ENCODE measurements at places on chromosomes 16 and 17. TPM values are rescaled to one million over a fixed set of nuclear protein-coding genes. Genes with fewer than 3 reads are reported as not detected.

MAP2K6 gene
- 23.4 TPM for polyA plus RNA-seq

GRB7 gene
- 23.9 TPM for polyA plus RNA-seq

CYGB gene
- polyA plus RNA-seq = 30.4 TPM

KDM8 gene
- polyA plus RNA-seq = 8.1 TPM

PRAC2 gene
- not detected for polyA plus RNA-seq

GPRC5C gene
- polyA plus RNA-seq = 41.3 TPM

CEMP1 gene
- polyA plus RNA-seq = 2.1 TPM

NGFR gene
- 22.2 TPM for polyA plus RNA-seq

TVP23A gene
- polyA plus RNA-seq = 6.3 TPM

FBXO39 gene
- polyA plus RNA-seq = 0.87 TPM

FBRS gene
- 65.3 TPM for polyA plus RNA-seq

KRT24 gene
- not detected for polyA plus RNA-seq

MT1A gene
- not detected for polyA plus RNA-seq

NPW gene
- 7.9 TPM for polyA plus RNA-seq

TNFRSF17 gene
- 0.30 TPM for polyA plus RNA-seq

NHLRC4 gene
- 4.9 TPM for polyA plus RNA-seq

EPN3 gene
- polyA plus RNA-seq = 7.4 TPM

SLC5A2 gene
- polyA plus RNA-seq = 8.6 TPM

CD300E gene
- 0.37 TPM for polyA plus RNA-seq

MT4 gene
- not detected for polyA plus RNA-seq

KRT16 gene
- not detected for polyA plus RNA-seq

C16orf89 gene
- 146 TPM for polyA plus RNA-seq

APOH gene
- polyA plus RNA-seq = 1.6 TPM

GDPD3 gene
- polyA plus RNA-seq = 12.4 TPM

SLC5A10 gene
- 0.59 TPM for polyA plus RNA-seq

ABCA6 gene
- polyA plus RNA-seq = 64.4 TPM

ZSCAN10 gene
- not detected for polyA plus RNA-seq

KIFC3 gene
- polyA plus RNA-seq = 56.6 TPM

SLFN11 gene
- polyA plus RNA-seq = 21.2 TPM

ZNF385C gene
- 3.0 TPM for polyA plus RNA-seq

GABARAP gene
- polyA plus RNA-seq = 516 TPM

HOXB9 gene
- polyA plus RNA-seq = 0.31 TPM

TMEM98 gene
- 257 TPM for polyA plus RNA-seq

C17orf75 gene
- 31.9 TPM for polyA plus RNA-seq

CHRNE gene
- polyA plus RNA-seq = 0.94 TPM

SMIM22 gene
- 2.9 TPM for polyA plus RNA-seq

MEOX1 gene
- 0.25 TPM for polyA plus RNA-seq

VMO1 gene
- polyA plus RNA-seq = 0.97 TPM

KIF19 gene
- 1.5 TPM for polyA plus RNA-seq

CCL13 gene
- 0.82 TPM for polyA plus RNA-seq

ARSG gene
- polyA plus RNA-seq = 2.4 TPM

SEPTIN12 gene
- polyA plus RNA-seq = not detected

ITGA2B gene
- polyA plus RNA-seq = 6.7 TPM

KCNH6 gene
- 1.0 TPM for polyA plus RNA-seq

KIF2B gene
- not detected for polyA plus RNA-seq

ODAD4 gene
- polyA plus RNA-seq = 8.8 TPM

PCGF2 gene
- polyA plus RNA-seq = 89.9 TPM

KRTAP4-6 gene
- not detected for polyA plus RNA-seq
